ENCODE measurements at places on chromosomes 3 and 15.

- no peak for DNase-seq
Measured at GRCh38 chr3:106688464-106688863, 688.8 kb upstream of the CCDC54 start.

- DNase-seq, result no peak
Measured at GRCh38 chr15:57922776-57923175, 142.7 kb downstream of the ALDH1A2 start.

DNA sequence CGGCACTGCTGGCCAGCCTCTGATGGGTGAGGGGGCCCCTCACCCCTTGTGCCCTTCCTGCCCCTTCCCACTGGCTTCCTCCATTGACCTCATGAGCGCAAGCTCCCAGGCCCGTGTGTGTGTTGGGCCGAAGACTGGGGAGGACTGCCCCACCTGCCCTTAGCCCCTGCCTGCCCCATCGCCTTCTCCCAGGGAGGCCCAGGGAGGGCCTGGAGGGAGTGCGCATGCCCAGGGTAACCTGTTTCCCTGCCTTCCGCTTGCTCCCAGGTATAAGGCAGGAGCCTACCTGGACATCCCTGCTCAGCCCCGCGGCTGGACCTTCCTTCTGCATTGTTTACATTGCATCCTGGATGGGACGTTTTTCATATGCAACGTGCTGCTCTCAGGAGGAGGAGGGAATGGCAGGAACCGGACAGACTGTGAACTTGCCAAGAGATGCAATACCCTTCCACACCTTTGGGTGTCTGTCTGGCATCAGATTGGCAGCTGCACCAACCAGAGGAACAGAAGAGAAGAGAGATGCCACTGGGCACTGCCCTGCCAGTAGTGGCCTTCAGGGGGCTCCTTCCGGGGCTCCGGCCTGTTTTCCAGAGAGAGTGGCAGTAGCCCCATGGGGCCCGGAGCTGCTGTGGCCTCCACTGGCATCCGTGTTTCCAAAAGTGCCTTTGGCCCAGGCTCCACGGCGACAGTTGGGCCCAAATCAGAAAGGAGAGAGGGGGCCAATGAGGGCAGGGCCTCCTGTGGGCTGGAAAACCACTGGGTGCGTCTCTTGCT is 8.8 kb downstream of the DLL4 start:
- no peak for DNase-seq

DNA sequence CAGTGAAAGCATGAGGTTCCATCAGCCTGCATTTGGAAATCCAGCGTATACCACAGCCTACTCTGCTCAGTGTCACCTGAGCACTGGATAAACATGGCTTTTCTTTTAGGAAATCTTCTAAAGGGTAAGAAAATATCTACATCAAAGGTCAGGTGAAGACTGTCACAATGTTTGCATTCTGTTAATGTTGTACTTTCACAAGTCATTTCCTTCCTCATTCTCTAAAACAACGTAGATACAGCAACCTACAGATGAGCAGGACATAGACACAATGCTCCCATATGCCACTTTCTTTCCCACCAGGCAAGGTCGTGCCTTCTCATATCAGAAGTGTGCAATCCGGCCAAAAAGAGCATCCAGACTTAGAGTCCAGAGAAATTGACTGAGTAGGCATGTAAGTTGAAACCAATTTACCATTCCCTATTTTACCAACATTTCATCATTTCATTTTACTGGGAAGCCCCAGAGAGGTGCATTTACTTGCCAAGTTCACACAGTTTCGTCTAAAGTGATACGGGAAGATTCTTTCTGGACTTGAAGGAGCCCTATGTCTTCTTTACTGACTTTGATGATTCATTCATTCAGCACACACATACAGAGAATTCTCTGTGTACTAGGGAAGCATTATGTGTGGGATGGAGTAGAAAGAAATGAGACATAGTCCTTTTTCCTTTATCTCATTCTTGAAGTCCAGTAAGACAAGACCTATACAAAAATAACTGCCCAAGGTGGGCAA is 30.6 kb upstream of the LPP start:
- DNase-seq, result no peak

- no peak for DNase-seq
Measured at GRCh38 chr15:95887666-95888390, 442.7 kb upstream of the NR2F2 start.

DNA sequence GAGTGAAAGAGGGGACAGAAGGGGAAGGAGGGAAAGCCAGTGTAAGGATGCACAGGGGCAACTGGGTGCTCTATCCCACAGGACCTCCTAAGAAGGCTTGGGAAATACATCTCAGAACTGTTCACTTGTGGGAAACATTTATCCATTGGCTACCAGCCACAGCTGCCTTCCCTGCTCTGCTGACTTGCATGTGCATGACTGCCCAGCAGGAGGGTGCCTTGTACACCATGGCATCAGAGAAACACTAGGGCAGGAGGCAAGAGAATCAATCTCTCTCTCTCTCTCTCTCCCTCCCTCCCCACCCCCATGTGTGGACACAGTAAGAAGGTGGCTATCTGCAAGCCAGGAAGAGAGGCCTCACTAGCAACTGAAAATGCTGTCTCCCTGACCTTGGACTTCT is 62.9 kb upstream of the ZBTB38 start:
- DNase-seq, result no peak
